RPMI7951 (cell line): ENCODE measurements at places on chromosomes 7 and 10. TPM values are rescaled to one million over a fixed set of nuclear protein-coding genes. Genes with fewer than 3 reads are reported as not detected.

DNA sequence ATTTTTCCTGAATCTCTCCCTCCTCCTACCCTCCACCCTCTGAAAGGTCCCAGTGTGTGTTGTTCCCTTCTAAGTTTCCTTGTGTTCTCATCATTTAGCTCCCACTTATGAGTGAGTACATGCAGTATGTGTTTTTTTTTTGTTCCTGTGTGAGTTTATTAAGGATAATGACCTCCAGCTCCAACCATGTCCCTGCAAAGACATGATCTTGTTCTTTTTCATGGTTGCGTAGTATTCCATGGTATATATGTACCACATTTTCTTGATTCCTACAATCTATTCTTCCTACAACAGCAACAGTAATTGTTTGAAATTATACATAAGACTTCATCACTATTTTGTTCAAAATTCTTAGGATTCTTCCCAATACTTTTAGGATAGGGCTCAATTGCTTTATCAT is 1117.8 kb downstream of the GATA3 start:
- DNase-seq = no peak

GRCh38 chr7:143171697-143172096 is 11.5 kb upstream of the TAS2R39 start:
- DNase-seq = no peak

GRCh38 chr10:62980687-62981086 is 152.4 kb upstream of the NRBF2 start:
- peak; percentile 29 for DNase-seq

DNA sequence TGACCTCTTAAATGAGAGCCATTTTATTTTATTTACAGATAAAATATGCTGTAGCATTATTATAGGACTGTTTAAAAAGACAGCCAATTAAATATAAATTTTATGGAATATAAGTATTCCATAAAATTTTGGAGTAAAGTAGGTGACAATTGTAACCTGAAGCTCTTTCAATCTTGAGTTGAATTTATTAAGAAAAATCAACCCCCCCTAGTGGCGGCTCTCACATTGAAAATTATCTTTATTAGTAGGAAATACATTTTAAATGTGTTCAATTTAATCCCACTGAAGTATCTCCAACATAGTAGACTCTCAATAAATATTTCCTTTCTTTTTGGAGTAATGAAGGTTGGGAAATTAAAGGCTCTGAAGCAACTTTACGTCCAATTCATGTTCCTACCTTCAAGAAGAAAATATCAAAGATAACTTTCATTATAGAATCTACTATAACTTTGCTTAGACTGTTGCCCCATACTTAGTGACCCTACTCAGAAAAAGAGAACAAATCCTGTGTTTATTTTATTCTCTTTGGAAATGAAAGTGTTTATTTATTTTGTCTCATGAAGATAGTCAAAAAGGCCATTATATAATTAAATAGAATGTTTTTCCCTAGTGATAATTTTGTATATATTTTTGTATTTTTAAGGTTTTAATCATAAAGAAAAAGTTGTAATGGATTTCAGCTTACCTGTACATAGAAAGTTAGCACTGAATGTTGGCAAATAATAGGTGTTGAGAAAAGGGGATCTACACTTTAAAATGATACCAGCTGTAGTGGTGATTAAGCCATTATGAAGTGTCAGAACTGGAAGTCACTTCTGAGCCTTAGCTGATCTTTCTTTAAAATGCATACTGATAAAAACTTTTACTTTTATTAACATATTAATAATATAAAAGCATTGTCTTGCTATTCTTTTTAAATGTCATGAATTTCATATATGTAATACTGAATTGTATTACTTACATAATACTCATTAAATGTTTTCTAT is 3.3 kb downstream of the AHR start:
- DNase-seq = peak; percentile 44

DNA sequence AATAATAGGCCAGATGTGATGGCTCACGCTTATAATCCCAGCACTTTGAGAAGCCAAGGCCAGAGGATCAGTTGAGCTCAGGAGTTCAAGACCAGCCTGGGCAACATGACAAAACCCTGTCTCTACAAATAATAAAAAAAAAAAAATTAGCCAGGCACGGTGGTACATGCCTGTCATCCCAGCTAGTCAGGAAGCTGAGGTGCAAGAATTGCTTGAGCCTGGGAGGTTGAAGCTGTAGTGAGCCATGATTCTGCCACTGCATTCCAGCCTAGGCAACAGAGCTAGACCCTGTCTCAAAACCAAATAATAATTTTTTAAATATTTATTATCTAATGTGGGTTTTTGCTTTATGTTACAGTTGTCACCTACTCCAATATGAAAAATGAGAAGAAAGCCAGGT is 178.9 kb downstream of the ADK start:
- DNase-seq = peak; percentile 60

DNA sequence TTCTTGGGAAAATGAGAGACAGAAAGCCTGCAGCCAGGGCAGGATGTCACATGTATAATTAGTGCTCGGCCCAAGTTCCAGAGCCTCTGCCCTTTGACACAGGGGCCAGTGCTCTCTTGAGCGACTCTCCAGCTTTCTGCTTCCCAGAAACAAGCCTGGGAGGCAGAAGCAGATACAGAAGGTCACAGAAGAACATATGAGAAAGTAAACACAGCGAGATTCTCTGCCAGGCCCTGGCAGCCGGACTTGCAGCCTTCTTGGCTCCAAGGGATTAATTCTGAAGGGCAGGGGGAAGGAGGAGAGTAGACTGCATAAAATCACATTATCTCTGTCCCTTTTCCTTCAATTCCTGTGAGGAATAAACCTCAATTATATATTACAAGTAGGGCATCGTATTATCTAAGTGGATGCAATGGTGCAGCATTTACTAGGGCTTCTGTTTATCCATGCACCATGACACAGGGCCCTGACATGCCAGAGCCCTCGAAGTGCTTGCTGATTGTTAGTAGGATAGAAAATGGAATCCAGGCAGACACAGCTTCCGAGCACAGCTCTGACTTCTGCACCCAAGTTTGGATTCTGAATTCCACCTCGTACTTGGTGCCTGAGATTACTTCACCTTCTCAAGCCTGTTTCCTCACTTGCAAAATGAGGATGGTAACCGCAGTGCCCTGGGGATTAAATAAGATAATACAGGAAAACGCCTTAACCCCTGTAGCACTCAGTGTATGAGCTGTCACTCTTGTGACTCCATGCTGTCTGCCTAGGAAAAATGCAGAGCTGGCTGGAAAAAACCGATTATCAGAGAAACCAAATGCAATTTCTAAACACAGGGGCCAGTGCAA is 536.5 kb downstream of the TNS3 start:
- DNase-seq = peak; percentile 26

GRCh38 chr10:73398024-73398423 is 15.8 kb downstream of the ANXA7 start:
- DNase-seq = no peak

DNA sequence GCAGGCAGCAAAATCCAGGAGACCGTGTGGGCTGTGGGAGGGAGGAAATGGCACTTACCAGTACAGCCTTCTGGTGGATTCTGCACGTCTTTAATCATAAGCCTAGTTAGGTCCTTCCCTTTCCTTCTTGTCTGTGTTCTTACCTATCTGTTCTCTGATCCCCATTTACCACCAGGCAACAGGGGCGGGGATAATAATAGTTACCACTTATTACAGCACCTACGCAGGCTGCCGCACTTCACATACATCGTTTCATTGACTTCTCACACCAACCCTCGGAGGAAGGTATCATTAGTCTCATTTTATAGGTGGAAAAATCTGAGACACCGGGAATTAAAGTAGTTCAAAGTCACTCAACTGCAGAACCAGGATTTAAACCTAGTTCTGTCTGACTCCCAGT is 4.5 kb upstream of the EPHA1 start:
- DNase-seq = no peak

PRKCQ gene
- not detected in 2 replicates for total RNA-seq
